ENCODE measurements at places on chromosomes 16 and 17.

DNA sequence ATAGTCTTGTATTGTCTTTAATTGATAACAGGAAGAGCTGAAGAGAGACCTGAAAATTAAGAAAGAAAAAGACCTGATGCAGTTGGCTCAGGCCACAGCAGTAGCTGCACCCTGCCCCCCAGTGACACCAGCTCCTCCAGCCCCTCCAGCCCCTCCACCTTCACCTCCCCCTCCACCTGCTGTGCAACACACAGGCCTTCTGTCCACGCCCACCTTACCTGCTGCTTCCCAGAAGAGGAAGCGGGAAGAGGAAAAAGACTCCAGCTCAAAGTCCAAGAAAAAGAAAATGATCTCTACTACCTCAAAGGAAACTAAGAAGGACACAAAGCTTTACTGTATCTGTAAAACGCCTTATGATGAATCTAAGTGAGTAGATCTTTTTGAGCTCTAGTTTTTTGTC lies 36.8 kb downstream of the C17orf58 start:
- DNase-seq, result no peak

- DNase-seq, result peak; percentile 80
Measured at GRCh38 chr17:63701868-63702720, 2.2 kb upstream of the LIMD2 start.

DNA sequence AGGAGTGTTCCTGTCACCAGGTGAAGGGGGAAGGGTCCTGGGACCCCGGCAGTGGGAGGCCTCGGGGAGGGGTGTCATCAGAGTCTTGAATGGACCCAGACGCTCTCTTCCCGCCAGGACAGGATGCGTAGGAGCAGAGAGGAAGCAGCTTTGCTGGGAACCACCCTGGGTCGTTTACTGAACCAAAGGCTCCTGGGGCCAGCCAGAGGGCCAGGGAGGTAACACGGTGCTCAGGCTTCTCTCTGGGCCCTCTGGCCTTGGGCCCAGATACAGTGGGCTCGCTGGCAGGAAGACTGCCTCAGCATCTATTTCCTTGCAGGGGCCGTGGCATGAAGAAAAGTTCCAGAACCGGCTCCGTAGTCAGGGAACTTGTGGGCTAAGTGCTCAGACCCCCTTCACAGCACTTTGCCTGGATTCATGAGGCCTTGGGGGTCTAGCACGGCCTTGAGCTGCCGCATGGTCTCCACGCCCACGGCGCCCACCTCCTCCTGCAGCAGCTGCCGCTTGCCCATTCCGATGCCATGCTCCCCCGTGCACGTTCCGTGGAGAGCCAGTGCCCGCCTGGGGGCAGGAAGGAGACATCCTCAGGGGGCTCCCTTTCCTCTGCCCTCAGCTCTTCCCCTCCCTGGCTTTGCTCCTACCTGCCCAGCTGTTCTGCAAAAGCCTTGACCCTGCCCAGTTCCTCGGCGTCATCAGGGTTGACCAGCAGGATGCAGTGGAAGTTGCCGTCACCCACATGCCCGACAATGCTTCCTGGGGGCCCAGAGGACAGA lies 4.4 kb downstream of the LDHD start:
- no peak for DNase-seq

DNA sequence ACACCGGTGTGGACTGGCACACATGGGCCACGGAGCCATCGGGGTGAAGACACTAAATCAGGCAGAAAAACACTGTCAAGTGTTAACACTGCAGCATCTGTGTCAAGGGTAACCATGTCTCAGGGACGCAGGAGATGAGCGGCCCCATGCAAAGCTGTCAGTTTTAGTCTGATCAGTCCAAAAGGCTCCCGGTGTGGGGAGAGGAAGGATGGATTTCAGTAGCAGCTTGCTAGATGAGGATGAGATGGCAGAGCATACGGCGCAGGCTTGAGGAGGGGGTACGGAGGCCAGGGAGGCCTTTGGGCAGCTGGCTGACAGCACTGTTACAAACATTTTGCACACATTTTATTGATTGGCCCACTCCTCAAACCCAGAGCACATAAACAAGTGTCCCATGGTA lies 98.1 kb downstream of the GNAO1 start:
- no peak for DNase-seq

DNA sequence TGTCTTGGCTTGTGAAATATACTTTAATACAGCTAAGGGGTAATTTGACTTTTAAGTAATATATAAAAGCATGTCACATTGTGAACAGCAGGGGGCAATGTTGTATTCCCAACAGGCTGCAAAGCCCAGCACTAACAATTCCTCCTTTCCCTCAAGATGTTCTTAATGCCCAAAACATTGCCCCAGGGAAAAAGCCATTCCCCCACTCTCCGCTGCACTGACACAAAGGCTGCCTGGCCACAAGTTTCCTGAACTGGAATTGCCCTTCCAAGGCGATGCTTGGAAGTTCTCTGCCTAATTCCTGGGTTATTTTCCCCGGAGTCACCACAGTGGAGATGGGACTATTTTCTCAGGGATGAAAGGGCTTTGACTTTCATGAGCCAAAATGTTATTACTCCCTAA lies 27.2 kb downstream of the CLEC16A start:
- peak; percentile 40 for DNase-seq

- DNase-seq, result no peak
Measured at GRCh38 chr17:10059684-10060211, 138.7 kb downstream of the GAS7 start.

DNA sequence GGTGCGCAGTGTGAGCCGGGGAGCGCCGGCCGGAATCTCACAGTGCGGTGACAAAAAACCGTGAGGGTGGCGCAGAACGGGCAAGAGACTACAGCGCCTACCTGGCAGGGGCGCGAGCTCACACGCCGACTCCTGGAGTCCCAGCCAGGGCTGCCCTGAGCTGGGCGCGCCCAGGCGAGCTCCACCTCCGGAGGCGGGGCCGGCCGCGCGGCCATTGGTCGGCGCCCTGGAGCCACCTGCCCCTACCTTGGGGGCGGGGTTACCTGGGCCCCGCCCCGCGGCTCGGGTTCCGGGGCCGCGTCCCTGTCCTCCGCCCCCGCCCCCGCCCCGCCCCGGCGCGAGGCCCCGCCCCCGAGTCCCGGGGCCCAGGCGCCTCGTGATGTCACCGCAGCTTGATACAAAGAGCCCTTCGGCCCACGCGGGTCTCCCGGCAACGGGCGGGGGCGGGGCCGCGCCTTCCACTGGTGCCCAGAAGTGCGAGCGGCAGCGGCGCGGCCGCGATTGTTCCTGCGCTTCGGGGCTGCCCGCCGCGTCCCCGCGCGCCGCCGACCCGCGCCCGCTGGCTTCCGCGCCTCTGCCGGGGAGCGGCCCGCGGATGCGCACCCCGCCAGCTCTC lies 96.3 kb downstream of the RAB11FIP4 start:
- peak; percentile 92 for DNase-seq

GRCh38 chr17:35915153-35915964 lies 15.2 kb downstream of the RDM1 start:
- no peak for DNase-seq

GRCh38 chr16:56994311-56994710 lies 5.0 kb downstream of the NLRC5 start:
- no peak for DNase-seq

GRCh38 chr17:5024604-5025003 lies 10.6 kb downstream of the SLC52A1 start:
- no peak for DNase-seq

DNA sequence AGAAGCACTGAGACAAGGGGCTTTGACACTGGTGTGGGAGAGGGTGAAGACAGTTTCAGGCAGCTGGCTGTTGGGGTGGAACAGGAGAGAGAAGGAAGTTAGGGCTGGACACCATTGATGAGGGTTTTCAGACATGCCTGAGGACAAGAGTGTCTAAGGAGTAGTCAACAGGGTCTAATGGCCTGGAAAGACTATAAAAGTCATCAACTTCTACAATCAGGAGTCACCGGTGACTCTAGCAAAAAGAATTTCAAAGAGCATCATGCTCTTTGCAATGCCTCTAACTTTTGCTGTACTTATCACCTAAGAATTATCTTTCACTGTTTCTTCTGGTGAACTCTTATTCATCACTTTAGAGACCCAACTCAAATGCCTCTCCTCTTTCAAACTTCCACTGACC lies 213.9 kb downstream of the C16orf78 start:
- no peak for DNase-seq

DNA sequence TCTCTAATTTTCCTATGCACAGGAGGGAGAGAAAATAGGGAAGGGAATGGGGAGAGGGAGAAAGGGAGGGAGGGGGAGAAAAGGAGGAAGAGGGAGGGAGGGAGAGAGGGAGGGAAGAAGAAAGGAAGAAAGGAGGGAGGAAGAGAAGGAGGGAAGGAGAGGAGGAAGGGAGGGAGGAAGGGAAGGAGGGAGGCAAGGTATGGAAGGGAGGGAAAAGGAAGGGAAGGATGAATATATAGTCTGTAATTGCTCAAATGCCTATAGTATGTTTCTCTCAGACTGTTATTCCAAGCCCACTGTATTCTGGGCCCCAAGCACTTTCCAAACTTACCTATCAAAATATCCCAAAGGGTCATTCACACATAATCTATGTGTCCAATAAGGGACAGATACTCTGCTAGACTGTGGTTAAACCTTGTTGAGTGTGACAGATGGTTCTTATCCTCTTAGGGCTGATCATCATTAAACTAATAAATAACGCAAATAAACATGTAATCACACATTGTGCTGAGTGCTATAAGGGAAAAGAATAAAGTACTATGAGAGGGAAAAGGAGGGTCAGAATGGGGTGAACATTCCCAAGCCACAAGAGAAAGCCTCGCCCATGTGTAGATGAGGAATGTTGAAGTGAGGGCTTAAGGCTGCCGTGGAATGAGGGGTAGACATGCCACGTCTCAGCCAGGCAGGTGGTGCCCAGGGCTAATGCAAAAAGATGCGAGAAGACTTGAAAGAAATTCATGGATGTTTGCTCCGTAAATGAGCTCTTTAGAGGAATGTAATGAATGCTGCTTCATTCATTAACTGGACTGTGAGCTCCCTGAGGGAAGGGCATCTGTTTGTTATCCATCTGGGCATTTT lies 30.6 kb downstream of the ASIC2 start:
- DNase-seq, result no peak

DNA sequence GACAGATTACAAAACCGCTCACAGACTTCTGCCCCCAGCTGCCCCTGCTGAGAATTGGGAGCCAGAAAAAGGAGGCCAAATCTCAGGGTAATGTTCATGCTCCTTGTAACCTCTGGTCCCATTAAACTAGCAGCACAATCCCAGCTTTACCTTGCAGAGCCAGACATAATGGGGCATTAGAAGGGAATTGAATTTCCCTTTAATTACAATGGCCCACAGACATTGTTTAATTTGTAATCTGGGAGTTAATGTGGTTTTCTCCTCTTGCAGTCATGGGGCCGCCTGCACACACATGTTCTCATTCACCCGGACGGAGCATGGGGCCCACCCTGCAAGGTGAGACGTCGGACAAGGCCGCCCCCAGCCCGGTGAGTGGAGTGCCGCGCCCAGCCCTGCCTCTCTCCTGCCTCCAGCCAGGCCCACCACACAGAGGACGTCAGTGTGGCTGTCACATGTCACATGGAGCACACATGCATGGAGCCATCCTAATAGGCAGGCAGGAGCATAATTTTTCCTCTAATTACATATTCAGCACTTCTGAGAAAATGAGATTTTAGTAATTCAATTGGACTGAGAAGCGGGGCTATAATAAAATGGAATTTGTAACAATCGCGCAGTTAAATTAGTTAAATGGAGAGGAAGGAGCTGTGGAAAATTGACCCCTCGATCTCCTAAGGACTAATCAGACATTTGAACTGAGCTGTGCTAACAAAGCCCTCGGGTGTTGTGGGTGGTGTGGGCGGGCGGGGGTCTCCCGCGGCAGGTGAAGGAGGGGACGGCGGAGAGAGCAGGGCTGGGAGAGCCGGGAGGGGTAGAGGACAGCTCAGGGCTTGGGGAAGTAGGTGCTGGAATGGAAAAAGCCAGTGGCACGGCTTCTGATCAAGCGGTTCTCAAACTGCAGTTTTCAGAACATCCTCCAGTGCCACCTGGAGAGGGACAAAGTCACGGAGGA lies 87.7 kb downstream of the ENGASE start:
- no peak for DNase-seq

GRCh38 chr16:87740909-87741424 lies 24.8 kb downstream of the KLHDC4 start:
- no peak for DNase-seq

DNA sequence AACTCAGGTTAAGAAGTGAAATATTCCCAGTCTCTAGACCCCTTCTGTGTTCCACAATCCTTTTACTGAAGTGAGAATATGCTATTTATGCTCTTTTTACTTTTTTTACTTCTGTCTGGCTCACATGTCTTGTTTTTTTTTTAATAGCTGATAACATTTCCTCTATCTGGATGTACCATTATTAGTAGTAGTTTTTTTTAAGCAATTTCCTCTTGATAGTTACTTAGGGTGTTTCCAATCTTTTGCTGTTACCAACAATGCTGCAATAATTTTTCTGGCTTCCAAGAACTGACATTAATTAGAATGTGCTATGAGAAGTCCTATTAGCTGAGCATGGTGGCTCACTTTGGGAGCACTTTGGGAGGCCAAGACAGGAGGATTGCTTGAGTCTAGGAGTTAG lies 32.0 kb downstream of the KSR1 start:
- no peak for DNase-seq

DNA sequence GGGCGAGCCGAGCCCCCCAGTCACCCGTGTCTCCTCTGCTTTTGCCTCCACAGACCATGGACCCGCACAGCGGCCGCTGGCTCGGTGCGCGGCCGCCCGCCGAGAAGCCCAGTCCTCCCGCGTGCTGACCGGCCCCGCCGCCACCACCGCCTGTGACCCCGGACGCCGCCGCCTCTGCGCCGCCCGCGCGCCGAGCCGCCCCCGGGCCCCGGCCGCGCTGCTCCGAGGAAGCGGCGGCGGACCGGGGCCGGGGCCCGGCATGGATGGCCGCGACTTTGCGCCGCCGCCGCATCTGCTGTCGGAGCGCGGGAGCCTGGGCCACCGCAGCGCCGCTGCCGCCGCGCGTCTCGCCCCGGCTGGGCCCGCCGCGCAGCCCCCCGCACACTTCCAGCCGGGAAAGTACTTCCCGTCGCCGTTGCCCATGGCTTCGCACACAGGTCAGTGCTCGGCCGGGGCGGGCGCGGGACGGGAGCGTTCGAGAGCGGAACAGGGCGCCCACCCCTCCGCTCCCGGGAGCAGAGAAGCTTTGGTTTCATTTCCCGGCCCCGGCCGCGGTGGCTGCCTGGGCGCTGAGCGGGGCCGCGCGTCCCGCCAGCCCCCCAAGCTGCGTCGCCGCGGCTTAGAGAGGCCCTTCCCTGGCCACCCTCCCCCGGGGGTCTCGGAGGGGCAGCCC lies 4.4 kb downstream of the BAHCC1 start:
- no peak for DNase-seq

DNA sequence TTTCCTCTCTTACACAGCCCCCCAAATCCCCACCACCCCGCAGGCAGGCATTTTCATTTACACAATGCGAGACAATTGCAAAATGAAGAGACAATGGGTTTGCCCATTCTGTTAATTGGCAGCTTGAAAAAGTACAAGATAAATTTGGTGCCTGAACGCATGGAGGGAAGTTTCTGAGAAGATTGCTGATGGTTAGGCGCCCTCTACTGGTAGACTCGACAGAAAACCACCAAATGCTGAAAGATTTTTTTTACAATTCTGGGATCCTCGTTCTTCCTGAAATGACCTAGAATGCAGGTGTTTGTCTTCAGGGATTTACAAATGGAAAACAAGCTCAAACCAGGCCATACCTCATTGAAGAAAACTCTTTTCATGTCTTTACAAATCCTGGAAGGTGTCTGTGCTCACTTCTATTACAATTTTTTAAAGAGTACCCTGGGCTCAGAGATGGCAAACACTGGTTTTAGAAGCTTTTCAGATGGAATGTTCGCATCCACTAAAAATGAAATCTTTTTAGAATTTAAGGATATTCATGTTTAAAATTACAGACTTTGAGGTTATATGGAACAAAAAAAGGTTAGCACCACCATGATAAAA lies 338.5 kb downstream of the PMP22 start:
- peak; percentile 16 for DNase-seq

- no peak for DNase-seq
Measured at GRCh38 chr17:82408288-82408937, 9.7 kb upstream of the HEXD start.
